Activated B cell treated with CpG ODN at 0.5 μM for 24 hours (primary cell): ENCODE measurements at places on chromosomes 7 and 10.

DNA sequence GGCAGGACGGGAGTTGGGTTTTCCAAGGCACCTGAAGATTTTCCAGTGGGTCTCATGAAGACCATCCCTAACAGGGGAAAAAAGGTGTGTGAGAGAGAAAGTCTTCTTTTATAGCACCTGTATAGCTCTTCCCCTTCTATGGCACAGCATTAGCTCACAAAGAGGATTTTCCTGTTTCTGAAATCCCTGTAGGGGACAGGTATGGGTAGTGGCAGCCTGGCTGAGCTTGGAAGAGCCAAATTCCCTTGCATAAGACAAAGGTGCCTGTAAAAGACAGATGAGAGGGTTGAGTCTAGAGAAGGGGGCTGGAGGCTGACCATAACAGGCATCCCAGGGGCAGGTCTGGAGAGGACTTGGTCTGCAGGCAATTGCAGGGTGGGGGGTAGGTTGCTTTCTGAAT, 63.7 kb downstream of the COL13A1 start:
- no peak for DNase-seq
- no peak overlapping the region for H3K4me3 ChIP-seq
- H3K36me3 ChIP-seq: no peaks in the 10 kb centered on the region
- peaks cover 5% of the 10 kb centered on the region for H3K27me3 ChIP-seq
- no peaks in the 10 kb centered on the region for H3K4me1 ChIP-seq
- no peak overlapping the region for H3K27ac ChIP-seq

DNA sequence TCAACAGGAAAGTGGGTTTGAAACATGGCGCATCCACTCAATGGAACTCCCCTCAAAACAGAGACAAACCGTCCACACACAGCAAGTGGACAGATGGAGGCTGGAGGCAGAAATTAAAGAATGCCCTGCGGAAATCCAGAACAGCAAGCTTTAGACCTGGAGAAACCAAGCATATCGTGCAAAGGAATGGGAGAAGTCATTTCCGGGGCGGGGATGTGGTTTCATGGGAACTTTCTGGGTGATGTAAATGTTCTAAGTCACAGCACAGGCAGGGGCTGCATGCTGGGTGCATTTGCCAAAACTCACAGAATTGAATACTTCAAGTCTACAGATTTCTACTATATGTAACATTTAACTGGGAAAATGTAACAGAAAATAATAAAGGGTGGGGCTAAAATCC, 213.0 kb downstream of the PTPRN2 start:
- H3K27me3 ChIP-seq: no peaks in the 10 kb centered on the region
- no peak overlapping the region for H3K27ac ChIP-seq
- H3K4me3 ChIP-seq: no peak overlapping the region
- no peaks in the 10 kb centered on the region for H3K4me1 ChIP-seq
- H3K36me3 ChIP-seq: no peaks in the 10 kb centered on the region
- DNase-seq: no peak

- H3K27ac ChIP-seq: no peak overlapping the region
- DNase-seq: no peak
- no peak overlapping the region for H3K4me3 ChIP-seq
- peaks cover 39% of the 10 kb centered on the region for H3K36me3 ChIP-seq
- H3K4me1 ChIP-seq: peaks cover 35% of the 10 kb centered on the region
These were observed 30.6 kb downstream of the CYP2W1 start for GRCh38 chr7:1013581-1013980.

DNA sequence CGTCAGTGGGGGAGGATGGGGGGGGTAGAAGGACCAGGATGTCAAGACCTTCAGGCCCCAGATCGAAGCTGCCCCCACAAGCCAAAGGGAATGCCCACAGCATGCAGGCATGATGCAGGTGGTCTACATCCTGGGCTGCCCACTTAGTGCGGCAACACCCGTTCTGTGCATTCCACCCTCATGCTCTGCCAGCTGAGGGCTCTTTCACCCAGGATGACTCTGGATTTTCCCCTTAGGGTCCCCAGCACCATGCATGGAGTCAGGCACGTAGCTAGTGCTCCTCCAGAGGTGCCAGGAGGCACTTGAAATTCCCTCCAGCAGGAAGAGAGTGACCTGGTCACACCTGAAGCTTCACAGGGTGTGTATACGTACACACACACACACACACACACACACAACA, 66.2 kb downstream of the SH3PXD2A start:
- H3K4me1 ChIP-seq: no peaks in the 10 kb centered on the region
- DNase-seq: no peak
- peaks cover 22% of the 10 kb centered on the region for H3K27me3 ChIP-seq
- no peak overlapping the region for H3K4me3 ChIP-seq
- no peak overlapping the region for H3K27ac ChIP-seq
- H3K36me3 ChIP-seq: no peaks in the 10 kb centered on the region

DNA sequence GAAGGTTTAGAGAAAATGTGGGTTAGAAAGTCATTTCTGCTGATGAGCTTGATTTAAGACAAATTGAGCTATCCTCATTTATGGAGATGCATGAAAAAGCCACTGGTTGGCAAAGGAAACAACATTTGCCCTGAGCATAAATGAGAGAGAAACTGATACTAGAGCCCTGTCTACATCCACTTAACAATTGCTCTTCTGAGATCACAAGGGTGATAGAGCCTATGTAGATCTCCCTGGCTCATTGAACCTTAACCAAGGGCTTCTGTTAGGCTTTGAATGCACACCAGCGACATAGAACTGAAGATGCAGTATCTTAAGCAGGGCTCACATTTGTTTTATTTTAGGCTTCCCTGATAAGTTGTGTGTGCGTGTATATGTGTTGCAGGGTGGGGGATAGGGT, 35.0 kb downstream of the GPR141 start:
- DNase-seq: no peak
- H3K27me3 ChIP-seq: peaks cover 9% of the 10 kb centered on the region
- no peaks in the 10 kb centered on the region for H3K4me1 ChIP-seq
- H3K4me3 ChIP-seq: no peak overlapping the region

DNA sequence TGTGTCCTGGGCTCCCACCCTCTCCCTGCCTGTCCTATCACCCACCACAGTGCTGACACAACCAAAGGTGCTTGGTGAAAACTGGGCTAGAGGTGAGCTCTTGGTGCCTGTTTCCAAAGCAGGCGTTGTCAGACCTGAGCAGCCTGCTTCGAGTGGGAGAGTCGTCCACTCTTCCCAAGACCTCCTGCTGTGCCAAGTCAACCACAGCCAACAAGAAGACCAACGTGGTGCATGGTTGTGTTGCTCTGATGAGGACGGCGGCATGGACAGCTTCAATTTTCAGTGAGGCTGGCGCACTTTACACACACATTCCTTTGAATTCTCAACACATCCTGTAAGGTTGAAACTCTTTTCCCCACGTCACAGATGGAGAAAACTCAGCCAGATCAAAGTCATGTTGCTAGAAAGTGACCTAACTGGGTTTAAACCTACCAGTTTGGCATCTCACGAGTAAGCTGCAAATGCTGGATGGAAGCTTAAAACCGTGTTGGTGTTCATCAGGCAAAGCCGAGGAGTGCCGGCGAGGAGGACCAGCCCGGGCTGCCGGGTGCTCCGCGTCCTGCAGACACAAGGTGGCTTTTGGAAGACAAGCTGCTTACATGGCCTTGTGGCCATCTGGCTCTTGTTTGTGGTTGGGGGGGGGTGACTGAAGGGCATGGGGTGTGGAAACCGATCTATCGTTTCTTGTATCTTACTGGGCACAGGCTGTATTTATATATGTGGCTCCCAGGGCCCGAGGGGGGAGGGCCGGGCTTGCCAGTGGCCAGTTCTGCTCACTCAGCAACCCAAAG, 39.3 kb downstream of the INSIG1 start:
- H3K27me3 ChIP-seq: peaks cover 4% of the 10 kb centered on the region
- DNase-seq: no peak
- H3K36me3 ChIP-seq: no peaks in the 10 kb centered on the region
- no peak overlapping the region for H3K4me3 ChIP-seq
- peaks cover 7% of the 10 kb centered on the region for H3K4me1 ChIP-seq

DNA sequence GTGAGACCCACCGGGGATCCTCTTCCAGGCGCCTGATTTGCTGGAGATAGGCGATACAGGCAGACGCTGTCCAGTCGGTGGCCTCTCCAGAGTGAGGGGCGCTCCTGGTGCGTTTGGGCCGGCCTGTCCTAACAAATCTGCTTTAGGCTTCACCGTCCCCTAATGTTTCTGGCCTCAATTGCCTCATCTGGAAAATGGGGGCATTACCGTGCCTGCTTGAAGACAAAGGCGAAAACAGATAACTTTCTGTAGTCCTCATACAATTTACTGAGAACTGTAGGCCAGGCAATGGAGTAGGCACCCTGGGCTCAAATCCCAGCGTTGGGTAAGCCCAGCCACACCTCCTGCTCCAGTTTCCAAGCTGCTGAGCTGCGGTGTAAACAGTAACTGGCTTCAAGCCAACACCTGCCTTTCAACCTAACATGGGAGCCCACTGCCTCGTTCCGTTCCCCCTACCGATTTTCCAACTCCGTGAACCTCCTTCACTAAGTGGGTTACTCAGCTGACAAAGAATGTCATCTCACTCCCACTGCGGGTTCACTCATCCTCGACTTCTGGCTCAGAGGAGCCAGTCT, 589 bp upstream of the ZFAND4 start:
- no peak for DNase-seq
- H3K4me1 ChIP-seq: peaks cover 28% of the 10 kb centered on the region
- H3K4me3 ChIP-seq: peak overlapping the region; percentile 80
- peaks cover 3% of the 10 kb centered on the region for H3K36me3 ChIP-seq
- H3K27ac ChIP-seq: peak overlapping the region; percentile 83

GRCh38 chr7:85133006-85133405, 53.9 kb downstream of the SEMA3D start:
- H3K36me3 ChIP-seq: no peaks in the 10 kb centered on the region
- no peak overlapping the region for H3K27ac ChIP-seq
- DNase-seq: no peak
- no peaks in the 10 kb centered on the region for H3K27me3 ChIP-seq
- no peak overlapping the region for H3K4me3 ChIP-seq
